ENCODE measurements at places on chromosomes 7 and 10. TPM values are rescaled to one million over a fixed set of nuclear protein-coding genes. Genes with fewer than 3 reads are reported as not detected.
A peak's percentile ranks its signal among the peaks of the same experiment; 100 is the strongest.

Gene CALY
- 0.69 TPM for total RNA-seq

Gene IL2RA
- 0.15 TPM for total RNA-seq

Gene ZNF853
- 5.1 TPM for total RNA-seq

Gene ABCA13
- total RNA-seq, result 0.26 TPM

Gene ZEB1
- total RNA-seq, result 193 TPM

Gene NEUROG3
- not detected for total RNA-seq

Gene MYPN
- total RNA-seq, result not detected

Gene AUTS2
- 10.5 TPM for total RNA-seq

Gene CTAGE4
- total RNA-seq, result 0.29 TPM

GRCh38 chr7:106777674-106778299 is 87.3 kb upstream of the PIK3CG start:
- DNase-seq, result no peak
- H3K27me3 ChIP-seq, result no peaks in the 10 kb centered on the region
- H3K27ac ChIP-seq, result no peak overlapping the region
- no peak overlapping the region for H3K4me3 ChIP-seq
- no peaks in the 10 kb centered on the region for H3K36me3 ChIP-seq

- H3K27me3 ChIP-seq, result no peaks in the 10 kb centered on the region
- no peaks in the 10 kb centered on the region for H3K36me3 ChIP-seq
- H3K4me1 ChIP-seq, result no peaks in the 10 kb centered on the region
- H3K27ac ChIP-seq, result no peak overlapping the region
- no peak for DNase-seq
These were observed 53.8 kb upstream of the SEC61G start for GRCh38 chr7:54812756-54813322.

- DNase-seq, result no peak
- peak overlapping the region; percentile 44 for H3K4me3 ChIP-seq
- H3K36me3 ChIP-seq, result no peaks in the 10 kb centered on the region
- H3K27ac ChIP-seq, result no peak overlapping the region
- no peaks in the 10 kb centered on the region for H3K27me3 ChIP-seq
These were observed 523 bp upstream of the CDK1 start for GRCh38 chr10:60777696-60778213.

GRCh38 chr7:17963281-17963680 is 23.0 kb upstream of the SNX13 start:
- H3K27me3 ChIP-seq, result no peaks in the 10 kb centered on the region
- DNase-seq, result no peak
- H3K27ac ChIP-seq, result no peak overlapping the region

DNA sequence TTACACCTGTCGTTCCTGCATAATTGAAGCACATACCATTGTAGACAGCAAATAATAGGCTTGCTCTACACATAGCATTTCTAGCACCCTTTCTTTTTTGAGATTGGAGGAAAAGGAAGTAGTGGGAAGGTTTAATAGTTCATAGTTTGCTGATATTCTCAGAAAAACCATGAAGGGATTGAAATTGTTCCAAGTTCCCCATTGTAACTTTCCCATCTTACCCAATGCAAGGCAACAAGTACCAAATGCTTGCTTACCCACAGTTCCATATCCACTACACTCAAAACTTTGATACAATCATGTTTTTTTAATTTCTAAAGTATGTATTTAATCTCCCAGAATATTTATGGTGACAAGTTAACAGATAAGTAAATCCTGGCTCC is 13.8 kb downstream of the CYP3A5 start:
- no peak overlapping the region for H3K27ac ChIP-seq
- DNase-seq, result no peak
- H3K4me3 ChIP-seq, result no peak overlapping the region
- H3K27me3 ChIP-seq, result no peaks in the 10 kb centered on the region
- H3K36me3 ChIP-seq, result no peaks in the 10 kb centered on the region

- H3K27me3 ChIP-seq, result no peaks in the 10 kb centered on the region
- peak overlapping the region; percentile 47 for H3K4me3 ChIP-seq
- no peaks in the 10 kb centered on the region for H3K36me3 ChIP-seq
- no peak overlapping the region for H3K27ac ChIP-seq
- no peak for DNase-seq
These were observed 20.5 kb upstream of the CFAP46 start for GRCh38 chr10:132962623-132963429.

GRCh38 chr7:50262916-50263690 is 41.4 kb upstream of the IKZF1 start:
- no peak for DNase-seq
- no peaks in the 10 kb centered on the region for H3K27me3 ChIP-seq
- no peaks in the 10 kb centered on the region for H3K36me3 ChIP-seq
- H3K27ac ChIP-seq, result no peak overlapping the region
- no peaks in the 10 kb centered on the region for H3K4me1 ChIP-seq
- no peak overlapping the region for H3K4me3 ChIP-seq

DNA sequence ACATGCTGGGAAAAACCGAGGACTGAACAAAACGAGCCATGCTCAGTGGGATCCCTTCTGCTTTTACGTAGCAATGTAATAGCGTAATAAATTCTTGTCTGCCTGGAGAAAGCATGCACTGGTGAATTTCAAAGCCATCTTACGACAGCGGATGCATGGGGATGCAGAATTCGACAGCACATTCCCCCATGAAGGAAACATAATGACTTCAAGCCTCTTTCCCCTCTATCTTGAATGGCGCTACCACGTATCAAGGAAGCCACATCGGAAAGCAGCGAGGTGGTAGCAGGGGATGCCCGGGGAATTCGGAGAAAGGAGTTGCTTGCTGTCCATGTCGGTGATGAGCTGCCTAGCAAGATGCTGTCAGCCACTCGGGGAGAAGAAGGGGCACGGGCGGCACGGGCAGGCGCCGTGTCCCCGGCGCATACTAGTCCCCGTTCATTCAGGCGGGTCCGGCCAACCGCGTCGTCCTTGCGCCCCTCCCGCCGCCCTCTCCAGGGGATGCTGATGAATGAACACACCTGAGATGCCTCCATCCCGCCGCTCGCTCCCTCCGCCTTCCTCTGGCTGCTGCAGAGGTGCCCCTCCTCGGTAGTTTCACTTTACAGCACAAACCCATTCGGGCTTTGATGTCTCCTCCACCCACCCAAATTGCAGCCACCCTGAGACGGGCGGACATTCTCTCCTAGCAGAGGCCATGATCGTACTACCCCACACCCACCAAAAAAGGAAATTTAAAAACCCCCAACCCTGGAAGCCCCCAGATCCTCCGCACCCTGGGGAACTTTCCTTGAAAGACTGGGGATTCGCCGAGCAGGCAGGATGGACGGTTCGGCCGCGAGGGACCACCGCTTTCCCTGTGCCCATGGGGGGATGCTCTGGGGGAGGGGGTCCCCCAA is 644 bp downstream of the SORBS1 start:
- H3K4me1 ChIP-seq, result no peaks in the 10 kb centered on the region
- H3K4me3 ChIP-seq, result peak overlapping the region; percentile 80
- no peaks in the 10 kb centered on the region for H3K36me3 ChIP-seq
- no peaks in the 10 kb centered on the region for H3K27me3 ChIP-seq
- H3K27ac ChIP-seq, result peak overlapping the region; percentile 99

DNA sequence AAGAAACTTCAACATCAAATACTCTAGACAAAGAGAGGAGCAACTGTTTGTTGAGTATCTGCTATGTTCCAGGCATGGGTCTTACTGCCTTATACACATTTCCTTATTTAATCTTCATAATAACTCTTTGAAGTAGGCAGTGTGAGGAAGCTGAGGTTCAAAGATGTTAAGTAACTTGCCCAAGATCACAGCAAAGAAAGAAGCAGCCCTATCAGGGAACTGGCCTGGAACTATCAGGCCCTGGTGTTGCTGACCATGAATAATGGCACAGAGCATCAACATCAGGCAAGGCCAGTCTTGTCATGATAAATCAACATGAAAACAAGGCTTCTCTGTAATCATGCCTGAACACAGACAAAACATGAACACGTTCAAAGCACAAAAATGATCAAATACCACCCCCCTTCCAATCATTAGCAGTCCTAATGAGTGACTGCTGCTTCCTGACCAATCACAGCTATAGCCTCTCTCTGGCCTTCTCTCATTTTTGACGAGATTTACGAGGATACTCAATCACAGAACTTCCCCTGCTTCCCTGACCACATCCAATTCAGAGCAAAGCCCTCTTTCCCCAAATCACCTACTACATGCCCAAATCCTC is 2.3 kb downstream of the GSDME start:
- no peaks in the 10 kb centered on the region for H3K27me3 ChIP-seq
- H3K4me1 ChIP-seq, result no peaks in the 10 kb centered on the region
- H3K27ac ChIP-seq, result peak overlapping the region; percentile 93
- no peak for DNase-seq
- H3K4me3 ChIP-seq, result no peak overlapping the region
- H3K36me3 ChIP-seq, result no peaks in the 10 kb centered on the region

DNA sequence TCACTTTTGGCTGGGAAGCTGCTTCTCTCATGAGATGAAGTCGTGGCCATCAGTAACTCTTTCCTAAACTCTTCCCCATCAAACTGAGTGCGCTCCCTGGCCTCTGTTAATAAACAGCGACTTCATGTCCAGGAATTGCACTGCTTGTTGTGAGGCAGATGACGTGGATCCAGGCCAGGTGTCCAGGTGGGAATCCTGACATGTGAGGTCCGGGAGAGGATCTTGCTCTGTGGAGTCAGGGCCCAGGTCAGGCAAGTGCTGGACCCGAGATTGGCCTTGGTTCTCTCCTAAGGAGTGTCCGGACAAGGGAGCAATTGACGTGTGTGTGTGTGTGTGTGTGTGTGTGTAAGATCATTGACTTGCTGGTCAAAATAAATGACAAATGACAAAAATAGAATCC is 362.7 kb downstream of the GLRX3 start:
- no peaks in the 10 kb centered on the region for H3K27me3 ChIP-seq
- no peak overlapping the region for H3K4me3 ChIP-seq
- no peaks in the 10 kb centered on the region for H3K36me3 ChIP-seq
- no peak for DNase-seq
- no peaks in the 10 kb centered on the region for H3K4me1 ChIP-seq

DNA sequence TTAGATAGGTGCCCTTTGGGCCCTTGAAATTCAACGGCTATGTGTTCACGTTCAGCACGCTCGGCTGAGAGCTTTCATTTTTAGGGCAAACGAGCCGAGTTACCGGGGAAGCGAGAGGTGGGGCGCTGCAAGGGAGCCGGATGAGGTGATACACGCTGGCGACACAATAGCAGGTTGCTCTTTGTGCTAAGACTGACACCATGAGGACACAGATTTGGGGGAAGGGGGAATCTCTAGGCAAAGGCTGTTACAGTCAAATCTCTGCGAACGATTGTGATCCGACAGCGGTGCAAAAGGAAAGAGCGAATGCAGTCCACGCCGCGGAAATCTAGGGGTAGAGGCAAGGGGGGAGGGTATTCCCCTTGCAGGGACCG is 667 bp downstream of the KLLN start:
- no peak for DNase-seq
- peak overlapping the region; percentile 98 for H3K27ac ChIP-seq
- no peaks in the 10 kb centered on the region for H3K36me3 ChIP-seq
- peak overlapping the region; percentile 81 for H3K4me3 ChIP-seq
- no peaks in the 10 kb centered on the region for H3K4me1 ChIP-seq
- no peaks in the 10 kb centered on the region for H3K27me3 ChIP-seq

DNA sequence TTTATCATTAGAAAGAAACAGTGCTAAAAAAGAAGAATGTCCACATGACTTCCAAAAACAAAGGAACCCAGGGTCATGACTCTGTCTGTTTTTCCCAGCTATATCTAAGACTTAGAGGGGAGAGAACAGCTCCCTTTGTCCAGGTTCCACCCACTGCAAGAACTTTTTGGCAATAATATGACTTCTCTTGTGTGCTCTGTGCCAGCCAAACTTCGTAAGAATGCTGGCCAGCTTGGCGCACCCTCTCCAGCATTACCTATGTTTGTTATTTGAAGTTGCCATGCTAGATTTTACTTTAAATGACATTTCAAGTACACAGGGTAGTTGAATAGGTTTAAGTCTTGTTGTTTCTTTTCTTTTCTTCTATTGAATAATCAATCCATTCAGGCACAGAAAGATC is 371.4 kb downstream of the KCNMA1 start:
- H3K4me3 ChIP-seq, result no peak overlapping the region
- DNase-seq, result no peak
- H3K27me3 ChIP-seq, result no peaks in the 10 kb centered on the region
- H3K27ac ChIP-seq, result peak overlapping the region; percentile 15

DNA sequence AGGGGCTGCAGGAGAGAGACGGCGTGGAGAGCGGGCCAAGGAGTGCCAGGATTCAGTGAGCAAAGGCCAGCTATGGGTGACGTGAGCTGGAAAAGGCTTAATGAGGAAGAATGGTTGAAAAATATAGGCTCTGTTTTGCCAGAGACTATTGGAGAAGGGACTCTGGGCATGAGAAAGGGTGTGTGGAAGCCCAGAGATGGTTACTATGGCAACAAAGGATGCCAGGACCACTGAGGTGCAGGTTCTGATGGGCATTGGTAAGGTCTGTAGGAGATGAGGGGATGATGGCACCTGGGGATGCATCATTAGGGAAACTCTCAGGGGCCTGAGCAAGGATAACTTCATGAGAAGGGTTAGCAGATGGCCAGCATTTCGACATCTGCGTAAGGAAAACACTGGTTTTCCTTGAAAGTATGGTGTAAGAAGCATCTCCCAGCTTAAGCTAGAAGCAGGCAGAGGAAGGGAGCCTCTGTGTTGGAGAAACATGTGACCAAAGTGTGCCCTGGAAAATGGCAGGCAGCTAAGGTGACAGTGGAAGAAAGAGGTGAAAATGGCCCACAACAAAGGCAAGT is 21.6 kb upstream of the FAM180A start:
- no peak for DNase-seq
- no peaks in the 10 kb centered on the region for H3K36me3 ChIP-seq
- no peak overlapping the region for H3K4me3 ChIP-seq
- no peaks in the 10 kb centered on the region for H3K4me1 ChIP-seq
- no peaks in the 10 kb centered on the region for H3K27me3 ChIP-seq

DNA sequence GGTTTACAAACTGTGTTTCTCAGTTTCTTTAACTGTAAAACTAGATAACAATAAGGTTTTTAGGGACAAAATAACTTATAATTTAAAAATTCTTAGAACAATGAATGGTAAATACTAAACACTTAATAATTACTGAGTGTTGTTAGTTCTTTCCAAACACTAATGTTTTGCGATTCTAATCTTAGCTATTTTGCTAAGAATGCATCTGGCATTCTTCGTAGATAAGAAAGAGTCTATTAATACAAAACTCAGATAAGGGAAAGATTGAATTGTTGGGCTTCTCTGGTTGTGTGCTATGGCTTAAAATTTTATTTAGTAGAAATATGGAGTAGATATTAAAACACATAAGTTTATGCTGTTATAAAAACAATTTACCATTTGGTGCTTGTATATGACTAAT is 45.4 kb downstream of the TMEM229A start:
- H3K27me3 ChIP-seq, result no peaks in the 10 kb centered on the region
- H3K27ac ChIP-seq, result no peak overlapping the region
- no peaks in the 10 kb centered on the region for H3K36me3 ChIP-seq
- H3K4me1 ChIP-seq, result no peaks in the 10 kb centered on the region
- DNase-seq, result no peak
- no peak overlapping the region for H3K4me3 ChIP-seq

DNA sequence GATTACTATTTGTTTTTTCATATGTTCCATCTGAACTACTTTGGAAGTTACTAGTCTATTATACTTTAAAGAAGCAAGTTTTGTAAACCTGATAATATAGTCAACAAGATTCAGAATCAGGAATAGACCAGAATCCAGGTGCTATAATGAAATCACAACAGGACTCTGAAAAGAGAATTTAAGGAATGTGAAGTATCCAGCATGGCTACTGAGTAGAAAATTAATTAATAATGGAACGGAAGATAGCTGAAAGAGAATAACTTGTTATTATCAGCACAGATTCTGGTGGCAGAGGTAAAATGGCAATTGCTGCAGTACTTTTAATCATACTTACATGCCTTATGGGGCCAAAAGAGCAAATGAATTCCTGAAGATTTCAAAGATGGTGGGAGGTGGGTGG is 43.1 kb upstream of the CHCHD3 start:
- no peaks in the 10 kb centered on the region for H3K36me3 ChIP-seq
- DNase-seq, result no peak
- H3K27me3 ChIP-seq, result no peaks in the 10 kb centered on the region
- no peak overlapping the region for H3K4me3 ChIP-seq
- H3K4me1 ChIP-seq, result no peaks in the 10 kb centered on the region
